ENCODE measurements at places on chromosomes 3 and 15.

GRCh38 chr3:191240486-191240885, 41.4 kb downstream of the OSTN start:
- DNase-seq: no peak

DNA sequence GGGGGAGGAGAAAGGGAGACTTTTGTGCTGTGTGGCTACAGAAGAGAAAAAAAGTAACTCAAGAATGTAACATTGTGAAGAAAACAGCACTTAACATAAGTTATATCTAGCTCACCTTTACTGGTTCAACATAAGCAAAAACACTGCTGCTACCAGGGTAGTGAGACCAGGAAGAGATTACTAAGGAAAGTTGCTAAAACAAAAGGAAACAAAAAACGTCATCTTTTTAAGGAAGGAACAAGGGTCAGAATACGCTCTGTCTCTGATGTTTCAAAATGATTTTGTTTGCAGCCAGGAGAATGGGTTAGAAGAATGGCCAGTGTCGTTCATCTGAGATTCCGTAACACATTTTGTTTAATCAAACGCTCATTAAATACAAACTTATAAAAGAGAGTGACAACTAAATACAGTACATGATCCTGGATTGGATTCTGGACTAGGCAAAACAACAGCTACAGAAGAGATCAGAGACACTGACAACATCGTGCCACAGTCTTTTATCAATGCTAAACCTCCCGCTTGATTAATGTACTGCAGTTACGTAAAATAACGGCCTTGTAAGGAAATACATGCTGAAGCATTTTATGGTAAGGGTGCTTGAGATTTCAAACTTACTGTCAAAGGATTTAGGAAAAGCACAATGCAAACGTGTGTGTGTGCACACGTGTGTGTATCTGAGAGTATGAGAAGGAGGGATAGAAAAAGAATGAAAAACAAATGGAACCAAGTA, 67.7 kb downstream of the FOXP1 start:
- DNase-seq: no peak

DNA sequence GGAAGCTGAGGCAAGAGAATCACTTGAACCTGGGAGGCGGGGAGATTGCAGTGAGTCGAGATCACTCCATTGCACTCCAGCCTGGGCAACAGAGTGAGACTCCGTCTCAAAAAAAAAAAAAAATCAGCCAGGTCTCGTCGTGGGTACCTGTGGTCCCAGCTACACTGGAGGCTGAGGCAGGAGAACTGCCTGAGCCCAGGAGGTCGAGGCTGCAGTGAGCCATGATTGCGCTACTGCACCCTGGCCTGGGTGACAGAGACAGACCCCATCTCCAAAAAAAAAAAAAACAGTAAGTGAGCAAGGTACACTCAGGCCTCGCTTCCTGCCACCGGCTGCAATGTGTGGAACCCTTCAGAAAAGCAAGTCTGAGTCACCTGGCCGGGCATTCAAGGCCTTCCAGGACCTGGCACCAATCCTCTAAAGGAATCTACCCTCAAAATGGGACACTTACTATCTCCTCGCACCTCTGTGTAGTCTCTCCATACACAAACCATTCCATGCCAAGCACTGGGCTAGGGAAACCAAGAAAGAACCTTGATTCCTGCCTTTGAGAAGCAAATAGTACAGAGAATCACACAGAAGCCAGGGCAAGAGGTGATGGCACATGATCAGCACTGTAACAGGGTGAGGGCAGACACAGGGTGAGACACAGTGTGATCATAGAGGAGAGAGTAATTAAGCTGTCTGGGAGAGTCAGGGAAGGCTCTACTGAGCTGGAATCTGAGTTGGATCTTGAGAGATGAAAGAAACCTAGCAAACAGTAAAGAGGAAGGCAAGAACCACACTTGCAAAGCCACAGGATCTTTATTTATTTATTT, 9.7 kb downstream of the SCAMP2 start:
- no peak for DNase-seq

DNA sequence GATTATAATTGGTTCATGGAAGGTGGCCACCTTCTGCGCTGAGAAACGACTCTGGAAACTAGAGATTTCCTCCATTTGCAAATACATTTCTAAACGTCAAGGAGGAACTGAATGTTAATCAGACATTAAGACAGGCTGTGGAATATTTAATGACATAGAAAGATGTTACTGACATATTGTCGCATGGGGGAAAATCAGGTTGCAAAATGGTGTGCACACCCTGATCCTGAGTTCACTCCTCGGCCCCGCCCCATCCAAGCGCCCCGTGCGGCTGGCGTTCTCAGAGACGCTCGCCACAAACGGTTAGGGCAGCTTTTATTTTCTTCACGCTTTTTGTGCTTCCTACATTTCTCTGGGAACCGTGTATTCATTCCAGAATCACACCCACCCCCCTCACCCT, 10.7 kb downstream of the H1-8 start:
- DNase-seq: no peak

GRCh38 chr15:51736751-51737521, 519 bp downstream of the LYSMD2 start:
- DNase-seq: peak; percentile 42

DNA sequence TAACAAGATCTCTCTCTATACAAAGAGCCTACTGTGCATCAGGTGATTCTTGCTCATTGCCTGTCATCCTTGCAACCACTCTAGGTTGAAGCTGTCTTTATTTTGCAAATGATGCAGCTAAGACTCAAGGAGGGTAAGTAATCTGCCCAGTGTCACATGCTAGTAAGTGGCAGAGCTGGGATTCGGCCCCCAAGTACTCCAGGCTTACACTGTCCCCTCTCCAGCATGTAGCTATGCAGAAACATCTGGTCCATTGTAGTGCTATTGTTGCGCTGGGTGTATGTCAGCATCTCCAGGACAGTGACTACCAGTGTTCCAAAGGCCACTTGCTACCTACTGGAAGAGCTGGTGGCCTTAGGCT, 248.9 kb downstream of the SLCO3A1 start:
- no peak for DNase-seq

GRCh38 chr3:128278761-128279600, 125.7 kb downstream of the EEFSEC start:
- DNase-seq: no peak

- DNase-seq: no peak
These were observed 92.6 kb upstream of the CTNNB1 start for GRCh38 chr3:41106691-41107090.

- DNase-seq: no peak
These were observed 25.9 kb upstream of the RTP4 start for GRCh38 chr3:187342255-187342654.

DNA sequence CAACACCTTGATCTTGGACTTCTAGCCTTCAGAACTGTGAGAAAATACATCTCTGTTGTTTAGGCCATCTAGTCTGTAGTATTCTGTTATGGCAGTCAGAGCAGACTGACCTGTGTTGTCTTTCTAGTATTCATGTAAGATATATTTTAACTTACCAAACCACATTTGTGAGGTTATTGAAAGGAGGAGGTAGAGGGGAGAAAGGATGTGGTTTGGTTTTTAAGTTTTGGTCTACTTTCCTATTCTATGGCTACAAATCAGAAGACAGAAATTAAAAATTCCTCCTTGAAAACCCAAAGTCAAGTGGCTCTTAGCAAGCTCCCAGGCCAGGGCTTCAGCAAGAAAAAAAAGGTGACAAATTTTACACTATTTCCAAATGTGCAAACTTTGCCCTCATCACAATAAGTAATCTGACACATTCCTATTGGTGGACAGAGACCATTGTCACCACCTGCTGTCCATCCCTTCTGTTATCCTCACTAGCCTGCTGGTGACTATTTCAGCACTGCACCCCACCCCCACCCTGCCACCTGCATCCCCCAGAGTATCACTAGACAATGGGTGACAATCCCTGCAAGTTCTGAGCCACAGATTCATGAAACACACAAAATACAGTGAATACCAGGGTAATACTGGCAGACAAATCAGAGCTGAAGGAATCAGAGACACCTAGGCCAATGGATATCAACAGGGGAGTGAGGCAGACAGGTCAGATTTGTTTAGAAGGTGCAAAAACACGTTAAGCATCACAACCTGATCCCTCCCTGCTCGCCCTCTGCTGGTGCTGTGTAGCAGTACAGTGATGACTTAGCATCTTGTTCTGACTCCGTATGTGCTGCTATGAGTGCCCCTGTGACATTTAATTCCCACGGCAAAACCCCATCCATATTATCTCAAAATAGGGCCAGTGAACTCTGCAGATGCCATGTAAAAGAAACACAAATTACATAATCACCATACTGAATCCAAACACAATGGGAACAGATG, 79.0 kb upstream of the DCLK3 start:
- peak; percentile 35 for DNase-seq

- no peak for DNase-seq
These were observed 185.8 kb upstream of the CFAP20DC start for GRCh38 chr3:59235634-59236012.

- no peak for DNase-seq
These were observed 27.8 kb upstream of the SEMA4B start for GRCh38 chr15:90173372-90173771.

DNA sequence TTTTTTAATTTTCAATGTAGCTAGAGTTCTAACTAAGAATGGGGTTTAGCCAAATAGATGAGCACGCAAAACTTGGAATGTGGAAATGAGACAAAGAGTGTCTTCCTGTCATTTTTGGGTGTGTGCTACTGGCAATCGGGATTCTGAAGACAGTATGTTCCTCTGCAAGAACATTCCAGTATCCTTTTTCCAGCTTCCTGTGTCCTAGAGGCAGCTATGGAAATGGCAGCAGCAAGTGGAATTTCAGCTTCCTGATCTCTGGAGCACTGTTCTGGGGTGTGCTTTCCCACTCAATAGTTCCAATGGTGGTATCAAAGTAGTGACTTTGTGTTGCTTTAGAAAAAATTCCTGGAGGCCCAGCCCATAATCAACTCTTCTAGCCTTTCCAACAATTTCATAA, 642.9 kb upstream of the KCNMB2 start:
- DNase-seq: no peak

DNA sequence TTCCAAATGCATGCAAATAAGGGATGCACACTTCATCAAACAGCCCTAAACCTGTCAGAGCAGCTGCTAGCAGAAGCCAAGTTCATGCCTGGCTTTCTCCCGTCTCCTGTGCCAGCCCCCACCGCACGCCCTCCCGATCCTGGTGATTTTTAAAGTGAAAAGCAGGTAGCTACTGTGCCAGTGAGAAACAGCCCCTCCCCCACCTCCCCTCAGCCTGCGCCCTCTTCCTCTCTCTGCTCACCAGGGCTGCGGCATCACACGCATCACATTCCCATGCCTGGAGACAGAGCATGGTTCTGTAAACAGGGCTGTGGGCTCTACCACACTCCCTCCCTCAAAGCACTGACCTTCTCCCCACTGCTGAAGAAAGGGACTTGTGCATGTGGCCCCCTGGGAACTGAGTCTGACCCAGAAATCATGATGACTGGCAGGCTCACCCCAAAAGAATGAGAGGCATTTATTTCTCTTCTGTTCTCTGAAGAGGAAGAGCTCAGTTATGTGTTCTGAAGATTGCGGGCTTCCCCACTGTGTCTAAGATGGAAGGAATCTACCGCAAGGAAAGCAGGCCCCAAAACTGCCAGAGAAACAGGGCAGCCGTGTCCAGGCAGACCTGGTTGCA, 14.5 kb upstream of the SLC6A1 start:
- no peak for DNase-seq

- no peak for DNase-seq
These were observed 243.5 kb upstream of the SEMA6D start for GRCh38 chr15:47473832-47474231.

GRCh38 chr3:165502707-165503106, 306.5 kb upstream of the SLITRK3 start:
- DNase-seq: no peak

Data from T-helper 9 cell (primary cell).